ENCODE measurements at places on chromosomes 5 and 9.
A peak's percentile ranks its signal among the peaks of the same experiment; 100 is the strongest.

- DNase-seq = no peak
Measured at GRCh38 chr9:80500300-80500699, 928.5 kb downstream of the TLE4 start.

DNA sequence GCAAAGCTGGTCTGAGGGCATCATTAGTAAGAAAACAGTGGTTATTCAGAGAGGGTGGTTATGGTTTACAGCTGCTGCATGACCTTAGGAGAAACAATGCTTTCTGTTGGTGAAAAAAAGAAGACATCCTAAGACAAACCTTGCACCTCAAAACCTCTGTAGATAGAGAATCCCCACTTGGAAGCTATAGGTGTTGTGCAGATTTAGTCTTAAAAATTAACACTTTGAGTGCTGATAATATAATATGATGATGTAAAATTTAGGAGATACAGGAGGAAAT, 1.4 kb upstream of the PTTG1 start:
- no peak for DNase-seq

DNA sequence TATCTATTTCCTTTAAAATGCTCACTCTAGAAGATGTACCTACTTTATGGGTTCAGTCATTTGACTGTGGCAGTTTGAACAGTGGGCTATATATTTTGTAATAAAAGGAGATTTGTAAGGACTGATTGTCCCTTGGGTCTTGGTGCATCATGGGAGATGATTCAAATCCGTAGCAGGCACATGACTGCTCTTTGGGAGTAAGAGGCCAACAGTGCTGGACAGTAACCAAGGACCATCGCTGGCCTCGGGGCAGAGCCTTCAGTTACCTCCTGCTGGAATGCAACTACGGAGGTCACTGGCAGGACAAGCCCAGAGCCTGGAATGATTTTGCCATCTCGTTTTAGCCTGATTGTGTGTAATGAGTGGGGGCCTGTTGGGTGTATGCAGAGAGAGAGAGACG, 7.0 kb upstream of the MAMDC2 start:
- no peak for DNase-seq

GRCh38 chr5:108681079-108681921, 66.4 kb upstream of the FER start:
- DNase-seq = peak; percentile 5

- no peak for DNase-seq
Measured at GRCh38 chr9:4243113-4243512, 56.8 kb downstream of the GLIS3 start.

DNA sequence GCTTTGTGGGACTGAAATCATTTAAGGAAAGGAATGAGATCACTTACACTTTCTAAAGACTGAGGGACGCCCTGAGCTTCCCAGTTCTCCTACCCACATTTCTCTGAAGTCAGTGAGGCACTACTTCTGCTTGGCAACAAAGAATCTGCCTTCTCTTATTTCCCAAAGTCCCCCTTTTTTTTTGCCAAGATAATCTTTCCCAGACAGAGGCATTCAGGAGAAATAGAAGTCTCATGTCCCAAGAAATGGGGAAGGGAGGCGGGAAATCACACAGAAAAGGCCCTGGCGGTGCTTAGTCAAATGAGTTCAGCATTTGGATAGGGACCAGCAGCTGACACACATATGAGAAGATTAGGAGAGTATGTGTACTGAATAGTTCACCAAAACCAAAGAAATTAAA, 159.7 kb downstream of the MUSK start:
- DNase-seq = no peak
